Ascending aorta (tissue), 2 donors: ENCODE measurements at places on chromosomes 3 and 15.

- H3K4me1 ChIP-seq = no peaks in the 10 kb centered on the region
- H3K4me3 ChIP-seq = no peak overlapping the region
- no peaks in the 10 kb centered on the region for H3K36me3 ChIP-seq
- no peaks in the 10 kb centered on the region for H3K27me3 ChIP-seq
- no peak for DNase-seq
- no peak overlapping the region for H3K27ac ChIP-seq
Observed at GRCh38 chr3:46626039-46626438, 13.7 kb downstream of the FAM240A start.

DNA sequence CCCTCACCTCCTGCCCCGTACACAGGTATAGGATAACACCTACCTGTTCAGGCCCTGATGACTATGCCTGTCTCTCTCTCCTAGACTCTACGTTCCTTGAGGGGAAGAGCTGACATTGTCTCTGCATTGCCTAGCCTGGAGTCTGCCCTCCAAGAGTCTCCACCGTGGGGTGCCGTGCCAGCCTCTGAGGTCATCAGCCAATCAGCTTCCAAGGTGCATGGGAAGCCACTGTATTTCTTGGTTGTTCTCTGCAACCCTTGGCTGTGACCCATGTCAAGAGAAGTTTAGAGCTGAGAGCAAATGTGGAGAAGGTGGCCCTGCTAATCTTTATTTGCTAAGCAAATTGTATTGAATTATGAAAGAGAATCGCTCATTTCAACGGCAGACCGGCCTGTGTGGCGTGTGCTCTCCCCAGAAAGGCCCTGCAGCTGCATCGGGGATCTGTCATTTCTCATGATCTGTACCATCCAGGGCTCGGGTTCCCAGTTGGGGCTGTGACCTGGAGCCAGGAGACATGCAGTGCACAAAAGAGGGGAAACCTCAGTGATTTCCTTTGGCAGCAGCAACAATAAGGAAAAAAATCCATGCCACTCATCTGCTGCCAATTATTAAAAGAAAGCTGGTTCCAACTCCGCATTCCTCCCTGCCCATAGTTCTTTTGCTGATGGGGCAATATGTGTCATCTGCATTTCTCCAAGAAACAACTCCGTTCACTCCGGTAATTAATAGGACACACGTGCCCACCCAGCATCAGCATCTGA is 182.2 kb downstream of the MEGF11 start:
- no peak overlapping the region for H3K4me3 ChIP-seq
- H3K27me3 ChIP-seq = no peaks in the 10 kb centered on the region
- DNase-seq = peak; percentile 27
- H3K36me3 ChIP-seq = no peaks in the 10 kb centered on the region

GRCh38 chr3:133393204-133393603 is 6.7 kb upstream of the BFSP2 start:
- H3K4me3 ChIP-seq = no peak overlapping the region
- H3K36me3 ChIP-seq = no peaks in the 10 kb centered on the region
- no peak for DNase-seq
- no peaks in the 10 kb centered on the region for H3K4me1 ChIP-seq

GRCh38 chr3:5888851-5889250 is 701.3 kb downstream of the EDEM1 start:
- no peaks in the 10 kb centered on the region for H3K27me3 ChIP-seq
- no peak overlapping the region for H3K27ac ChIP-seq
- H3K4me1 ChIP-seq = no peaks in the 10 kb centered on the region

- H3K4me3 ChIP-seq = no peak overlapping the region
- H3K36me3 ChIP-seq = no peaks in the 10 kb centered on the region
- no peak for DNase-seq
- H3K27ac ChIP-seq = no peak overlapping the region
- H3K4me1 ChIP-seq = no peaks in the 10 kb centered on the region
Observed at GRCh38 chr3:128237348-128238183, 84.3 kb downstream of the EEFSEC start.
